ENCODE measurements at places on chromosomes 3 and 15.
A peak's percentile ranks its signal among the peaks of the same experiment; 100 is the strongest.

- no peak for DNase-seq
Observed at GRCh38 chr3:18572809-18573208, 147.7 kb upstream of the SATB1 start.

DNA sequence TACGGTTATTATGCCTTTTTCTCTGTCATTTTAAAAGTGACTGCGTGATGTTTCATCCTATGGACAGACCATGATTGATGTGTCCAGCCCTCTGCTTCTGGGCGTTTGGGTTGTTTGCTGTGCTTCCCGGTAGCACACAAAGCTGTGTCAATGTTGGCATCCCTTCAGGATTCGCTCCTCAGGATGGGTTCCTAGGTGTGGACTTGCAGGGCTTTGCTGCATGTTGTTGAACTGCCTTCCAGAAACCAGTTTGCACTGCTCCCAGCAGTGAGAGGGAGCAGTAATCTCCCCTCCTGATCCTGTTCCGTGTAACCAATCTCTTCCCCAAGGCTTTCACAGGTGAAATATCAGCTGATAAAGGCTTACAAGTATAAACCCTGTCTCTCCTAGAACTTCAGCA is 787 bp downstream of the TRPM1 start:
- no peak for DNase-seq

GRCh38 chr3:104437131-104437750 is 929.5 kb upstream of the ALCAM start:
- DNase-seq: no peak

DNA sequence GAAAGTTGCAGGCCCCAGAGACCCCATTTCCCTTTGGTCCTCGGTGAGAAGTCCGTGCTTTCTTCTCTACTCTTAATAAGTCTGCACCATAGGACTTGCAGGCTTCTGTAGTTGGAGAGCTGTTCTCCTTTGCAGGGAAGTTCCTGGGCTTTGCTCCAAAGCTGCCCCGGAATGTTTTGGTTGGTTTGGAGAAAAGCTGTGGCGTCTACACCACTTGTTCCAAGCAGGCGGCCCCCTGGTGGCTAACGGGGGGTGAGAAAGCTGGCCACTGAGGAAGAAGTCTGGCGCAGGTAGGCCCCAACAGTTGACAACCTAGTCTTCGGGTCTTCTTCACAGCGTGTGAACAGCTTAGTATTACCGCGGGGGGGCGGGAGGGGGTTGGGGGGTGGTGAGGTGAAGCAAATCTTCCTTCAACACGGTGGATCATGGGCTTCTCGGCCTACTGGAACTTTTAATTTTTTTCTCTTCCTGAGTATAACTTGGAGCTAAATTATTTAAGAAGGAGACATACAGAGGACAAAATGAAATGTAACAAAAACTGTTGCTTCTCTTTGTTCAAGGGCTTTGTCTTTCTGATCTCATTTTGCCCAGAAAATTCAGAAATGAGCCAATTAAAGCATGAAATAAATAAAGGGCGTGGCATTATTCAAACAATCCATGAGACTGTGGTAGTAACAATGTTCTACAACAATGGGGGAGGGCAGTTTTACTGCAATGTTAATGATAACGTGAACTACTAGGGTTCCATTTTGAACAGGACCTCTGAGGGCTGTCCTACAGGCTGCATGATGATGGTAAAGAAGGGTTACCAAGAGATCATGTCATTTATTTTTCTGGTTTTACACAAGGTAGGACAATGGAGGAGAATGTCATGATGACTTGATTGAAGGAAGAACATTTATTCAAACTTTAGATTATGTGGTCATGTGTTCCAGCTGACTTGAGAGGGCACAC is 2.2 kb upstream of the THRB start:
- DNase-seq: no peak

DNA sequence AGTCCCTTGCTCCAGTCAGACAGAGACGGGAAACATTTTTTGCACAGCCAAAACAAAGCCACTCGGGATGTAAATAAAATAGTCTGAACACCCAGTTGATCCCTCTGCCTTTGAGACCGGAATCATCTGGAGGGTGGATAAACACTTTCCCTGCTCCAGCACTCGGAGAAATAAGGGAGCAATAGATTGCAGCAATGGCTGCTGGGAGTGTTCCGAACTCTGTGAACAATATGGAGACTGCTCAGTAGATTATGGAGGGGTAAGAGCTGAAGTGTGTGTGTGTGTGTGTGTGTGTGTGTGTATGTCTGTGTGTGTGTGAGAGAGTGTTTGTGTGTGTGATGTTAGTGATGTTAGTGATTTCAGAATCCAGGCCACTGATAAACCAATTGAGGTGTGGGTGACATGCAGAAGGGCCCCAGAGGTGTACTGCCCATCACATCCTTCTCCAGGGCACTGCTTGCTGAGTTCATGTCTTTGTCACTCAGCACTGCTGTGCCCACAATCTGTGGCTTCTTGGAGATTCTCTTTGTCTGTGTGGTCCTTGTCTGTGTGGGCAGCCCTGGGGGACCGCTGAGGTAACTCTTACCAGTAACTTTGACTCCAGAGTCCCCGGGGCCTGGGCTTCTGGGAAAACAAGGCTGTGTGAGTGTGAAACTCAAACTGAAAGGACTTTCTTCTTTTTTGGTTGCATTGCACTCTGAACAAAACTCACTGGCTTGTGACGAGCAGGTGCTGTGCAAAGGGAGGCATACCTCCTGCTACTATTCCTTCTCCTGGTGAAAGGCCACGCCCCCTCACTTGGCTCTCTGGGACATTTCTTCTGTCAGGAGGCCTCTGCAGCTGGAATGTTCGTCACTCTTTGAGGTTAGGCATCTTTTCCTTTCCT is 23.0 kb downstream of the CRYGS start:
- peak; percentile 77 for DNase-seq

DNA sequence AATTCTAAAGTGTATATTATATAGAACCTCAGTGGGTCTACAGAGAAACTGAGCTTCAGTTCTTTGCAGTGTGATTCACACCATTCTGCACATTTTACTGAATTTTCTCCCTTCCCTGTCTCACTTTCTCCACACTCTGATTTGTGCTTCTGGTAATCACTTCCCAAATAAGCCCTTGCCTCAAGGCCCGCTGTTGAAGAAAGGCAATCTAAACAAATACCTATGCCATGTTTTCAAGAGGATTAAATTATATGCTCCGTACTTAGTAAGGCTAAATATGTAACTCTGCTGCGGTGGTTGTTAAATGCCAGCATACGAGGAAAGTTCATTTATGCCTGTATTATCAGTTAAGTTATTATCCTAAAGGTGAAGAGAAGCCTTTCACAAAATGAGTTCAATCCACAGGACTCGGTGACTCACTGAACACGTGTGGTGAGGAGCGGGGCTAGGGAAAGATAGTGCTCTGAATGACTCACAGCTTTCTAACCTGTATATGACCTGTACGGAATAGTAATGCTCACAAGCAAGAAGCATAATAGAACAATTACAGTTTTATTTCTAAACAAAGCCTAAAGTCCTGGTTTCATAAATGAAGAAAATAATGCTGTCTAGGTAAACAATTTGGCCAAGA is 25.1 kb downstream of the CNTN6 start:
- DNase-seq: no peak

DNA sequence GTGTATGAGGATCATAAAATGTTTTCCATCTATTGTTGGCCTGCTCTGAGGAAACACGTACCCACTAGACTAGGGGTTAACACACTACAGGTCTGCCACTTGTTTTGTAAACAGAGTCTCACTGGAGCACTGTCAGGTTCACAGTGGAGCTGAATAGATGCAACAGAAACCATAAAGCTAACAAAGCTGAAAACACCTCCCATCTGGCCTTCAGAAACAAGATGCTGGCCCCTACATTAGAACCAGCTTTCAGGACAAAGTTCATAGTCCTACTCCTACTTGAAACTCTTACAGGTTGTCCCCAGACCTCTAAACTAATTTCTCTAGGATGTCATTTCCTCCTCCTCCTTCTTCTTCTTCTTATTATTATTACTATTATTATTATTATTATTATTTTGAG is 42.3 kb downstream of the SNX4 start:
- no peak for DNase-seq

- no peak for DNase-seq
Observed at GRCh38 chr3:179702271-179702947, 49.6 kb downstream of the USP13 start.

DNA sequence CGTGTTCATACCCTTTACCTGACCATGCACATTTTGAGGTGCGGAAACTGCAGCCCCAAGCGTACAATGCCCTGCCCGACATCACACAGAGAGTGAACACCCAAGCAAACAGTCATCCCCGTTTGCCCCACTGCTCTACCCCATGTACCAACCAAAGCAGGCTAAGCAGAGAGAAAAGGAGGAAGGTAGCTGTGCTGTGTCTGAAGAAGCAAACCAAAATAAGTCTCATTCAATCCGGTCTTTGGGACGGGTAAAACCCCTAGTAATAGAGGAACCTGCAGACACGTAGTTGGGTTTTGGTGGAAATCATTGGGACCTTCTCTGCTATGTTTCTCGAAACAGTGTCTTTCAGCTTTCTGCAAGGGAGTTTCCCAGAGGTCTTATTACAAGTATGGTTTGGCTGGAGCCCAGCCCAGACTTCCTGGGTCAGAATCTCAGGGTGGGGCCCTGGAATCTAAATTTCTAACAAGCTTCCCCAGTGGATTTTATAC is 164.6 kb upstream of the HES1 start:
- DNase-seq: no peak

GRCh38 chr3:53800041-53800906 is 45.9 kb downstream of the CHDH start:
- no peak for DNase-seq

GRCh38 chr3:14810070-14810791 is 8.5 kb upstream of the FGD5 start:
- DNase-seq: no peak

DNA sequence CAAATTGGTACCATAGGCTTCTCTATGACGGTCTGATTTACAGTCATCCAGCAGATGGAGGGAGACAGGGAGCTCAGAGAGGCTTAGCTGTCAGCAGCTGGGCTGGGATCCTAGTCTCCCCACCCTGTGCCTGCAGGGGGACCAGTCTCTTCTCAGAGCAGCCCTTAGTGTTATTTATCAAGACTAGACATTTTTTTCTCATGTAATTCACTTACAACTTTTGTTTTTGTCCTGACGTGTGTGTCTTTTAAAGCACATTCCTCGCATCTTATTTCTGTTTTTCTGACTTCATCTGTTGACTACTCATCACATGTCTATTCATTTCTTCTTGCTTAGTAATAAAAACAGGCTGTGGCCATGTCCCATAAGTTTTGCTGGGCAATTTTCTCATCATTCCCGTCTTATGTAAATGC is 116.1 kb downstream of the KLF13 start:
- DNase-seq: no peak

DNA sequence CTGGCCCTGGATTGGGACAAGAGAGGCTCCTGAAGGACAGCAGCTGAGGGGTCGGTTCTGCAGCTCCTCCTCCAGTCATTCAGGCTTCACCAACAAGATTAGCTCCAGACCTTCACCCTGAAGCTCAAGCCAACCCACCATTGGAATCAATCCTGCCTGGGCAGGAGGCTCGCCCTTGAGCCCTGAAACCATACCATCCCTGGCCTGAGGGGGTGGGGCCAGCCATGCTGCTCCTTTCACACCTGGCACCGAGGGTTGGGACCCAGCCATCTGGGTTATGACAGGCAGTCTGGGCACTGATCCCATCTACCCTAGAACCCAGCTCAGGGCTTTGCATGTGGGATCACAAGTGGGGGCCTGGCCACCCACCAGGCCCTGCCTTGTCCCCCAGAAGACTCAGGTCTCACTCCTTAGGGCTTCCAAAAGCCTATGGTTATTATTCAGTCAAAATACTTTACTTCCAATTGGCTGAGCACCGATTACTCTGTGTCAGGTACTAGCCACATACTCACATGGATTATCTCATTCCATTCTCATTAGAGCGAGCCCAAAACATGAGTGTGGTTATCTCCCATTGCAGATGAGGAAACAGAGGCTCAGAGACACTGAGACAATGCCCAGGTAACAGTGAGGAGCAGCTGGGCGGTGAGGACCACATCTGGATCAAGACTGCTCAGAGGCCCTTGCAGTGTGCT is 3.1 kb downstream of the ABHD14B start:
- DNase-seq: no peak

- DNase-seq: no peak
Observed at GRCh38 chr3:36221975-36222374, 158.3 kb upstream of the STAC start.

DNA sequence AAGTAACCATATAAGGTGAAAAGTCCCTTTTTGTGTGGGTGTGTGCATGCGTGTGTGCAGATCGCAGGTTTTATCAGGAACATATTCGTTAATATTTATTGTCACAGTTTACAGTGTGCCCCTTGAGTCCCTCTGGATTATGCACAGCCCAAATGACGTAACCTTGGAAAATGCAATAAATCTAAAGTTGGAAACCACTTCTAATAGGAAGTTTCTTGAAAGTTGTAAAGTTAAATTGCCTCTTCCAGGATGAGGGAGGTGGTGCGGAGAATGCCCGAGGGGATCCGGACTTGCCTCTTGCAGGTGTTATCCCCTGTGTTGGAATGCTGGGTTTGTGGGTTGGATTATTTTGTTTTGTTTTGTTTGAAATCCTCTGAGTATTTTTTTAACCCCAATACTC is 143.3 kb downstream of the CMSS1 start:
- no peak for DNase-seq

DNA sequence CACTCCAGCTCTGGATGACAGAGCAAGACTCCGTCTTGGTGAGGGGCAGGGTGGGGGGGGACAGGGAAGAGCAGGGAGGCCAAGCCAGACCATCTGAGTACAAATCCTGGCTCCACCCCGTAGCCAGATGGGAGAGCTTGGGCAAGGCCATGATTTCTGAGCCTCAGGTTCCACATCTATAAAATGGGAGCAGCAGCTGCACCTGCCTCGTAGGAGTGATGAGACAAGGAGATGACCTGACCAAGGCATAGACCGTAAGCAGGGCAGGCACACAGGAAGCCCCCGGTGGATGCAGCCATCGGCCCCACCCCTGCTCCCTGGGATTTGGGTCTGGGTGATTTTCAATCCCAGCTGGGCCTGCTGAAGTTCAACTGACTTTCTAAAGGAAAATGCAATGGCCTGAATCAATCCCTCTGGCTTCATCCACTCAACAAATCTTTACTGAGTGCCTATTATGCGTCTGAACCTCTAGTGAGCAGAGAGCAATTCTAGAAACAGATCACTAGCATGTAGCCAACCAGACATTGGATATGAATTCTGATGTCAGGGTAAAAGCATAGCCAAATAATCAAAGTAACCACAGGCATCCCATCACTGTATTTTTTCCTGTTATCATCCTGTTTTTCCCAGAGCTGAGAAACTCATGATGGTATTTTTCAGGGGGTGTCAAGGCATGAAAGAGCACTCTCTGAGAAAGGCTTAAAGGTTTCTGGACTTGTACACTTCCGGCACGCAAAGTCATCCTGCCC is 141.2 kb downstream of the NUP210 start:
- DNase-seq: no peak

DNA sequence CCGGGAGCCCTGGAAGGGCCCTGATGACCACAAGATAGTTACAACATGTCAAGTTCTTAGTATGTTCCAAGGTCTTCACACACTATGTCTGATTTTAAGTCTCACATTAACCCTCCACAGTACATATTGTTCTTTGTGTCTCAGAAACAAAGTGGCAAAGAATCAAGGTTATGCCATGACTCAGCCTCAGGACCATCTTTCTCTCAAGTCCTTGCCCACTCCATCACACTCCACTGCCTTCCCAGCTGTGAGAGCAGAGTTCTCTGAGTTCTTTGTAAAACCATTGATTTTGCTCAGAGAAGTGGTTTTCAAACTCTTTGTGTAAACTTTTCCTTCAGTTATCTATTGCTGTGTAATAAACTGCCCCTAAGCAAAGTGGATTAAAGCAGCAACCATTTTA is 67.9 kb upstream of the C3orf80 start:
- no peak for DNase-seq

GRCh38 chr15:65062726-65063125 is 5.1 kb downstream of the RASL12 start:
- DNase-seq: no peak

GRCh38 chr3:155963570-155963969 is 93.1 kb downstream of the GMPS start:
- DNase-seq: no peak
